ENCODE measurements at places on chromosomes 12 and 14.

DNA sequence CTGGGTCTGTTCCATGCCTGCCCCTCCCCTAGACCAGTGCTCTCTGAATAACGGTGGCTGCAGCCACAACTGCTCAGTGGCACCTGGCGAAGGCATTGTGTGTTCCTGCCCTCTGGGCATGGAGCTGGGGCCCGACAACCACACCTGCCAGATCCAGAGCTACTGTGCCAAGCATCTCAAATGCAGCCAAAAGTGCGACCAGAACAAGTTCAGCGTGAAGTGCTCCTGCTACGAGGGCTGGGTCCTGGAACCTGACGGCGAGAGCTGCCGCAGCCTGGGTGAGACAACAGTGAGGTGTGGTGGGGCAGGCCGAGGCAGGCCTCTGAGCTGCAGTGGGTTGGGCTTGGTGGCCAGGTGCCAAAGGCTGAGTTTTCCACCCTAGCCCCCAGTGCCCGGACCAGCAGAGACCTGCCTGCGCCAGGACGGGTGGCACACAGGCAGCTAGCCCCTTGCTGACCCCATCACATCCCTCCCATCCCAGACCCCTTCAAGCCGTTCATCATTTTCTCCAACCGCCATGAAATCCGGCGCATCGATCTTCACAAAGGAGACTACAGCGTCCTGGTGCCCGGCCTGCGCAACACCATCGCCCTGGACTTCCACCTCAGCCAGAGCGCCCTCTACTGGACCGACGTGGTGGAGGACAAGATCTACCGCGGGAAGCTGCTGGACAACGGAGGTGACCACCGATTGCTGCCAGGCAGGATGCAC lies 28.2 kb upstream of the LRP1-AS start:
- H3K27ac ChIP-seq: no peak overlapping the region
- H3K27me3 ChIP-seq: no peaks in the 10 kb centered on the region
- H3K4me1 ChIP-seq: no peaks in the 10 kb centered on the region
- peaks cover 49% of the 10 kb centered on the region for H3K36me3 ChIP-seq
- H3K4me3 ChIP-seq: no peak overlapping the region
- DNase-seq: peak; percentile 52

- H3K27ac ChIP-seq: no peak overlapping the region
- H3K27me3 ChIP-seq: peaks cover 14% of the 10 kb centered on the region
- no peak overlapping the region for H3K4me3 ChIP-seq
- H3K4me1 ChIP-seq: peaks cover 2% of the 10 kb centered on the region
- no peak for DNase-seq
Measured at GRCh38 chr12:12671850-12672660, 23.9 kb downstream of the GPR19 start.

- no peak for DNase-seq
- no peaks in the 10 kb centered on the region for H3K36me3 ChIP-seq
- no peak overlapping the region for H3K4me3 ChIP-seq
- no peaks in the 10 kb centered on the region for H3K4me1 ChIP-seq
- no peak overlapping the region for H3K27ac ChIP-seq
Measured at GRCh38 chr14:74593241-74593953, 18.6 kb downstream of the LTBP2 start.

GRCh38 chr14:103385929-103386712 lies 906 bp downstream of the MARK3 start:
- H3K36me3 ChIP-seq: no peaks in the 10 kb centered on the region
- no peaks in the 10 kb centered on the region for H3K4me1 ChIP-seq
- no peak overlapping the region for H3K27ac ChIP-seq
- no peak for DNase-seq
- H3K4me3 ChIP-seq: peak overlapping the region; percentile 64

GRCh38 chr14:67940486-67941455 lies 121.2 kb downstream of the RAD51B start:
- no peaks in the 10 kb centered on the region for H3K27me3 ChIP-seq
- no peak overlapping the region for H3K27ac ChIP-seq
- no peak overlapping the region for H3K4me3 ChIP-seq
- DNase-seq: no peak

- H3K36me3 ChIP-seq: no peaks in the 10 kb centered on the region
- H3K4me3 ChIP-seq: no peak overlapping the region
- DNase-seq: no peak
- H3K4me1 ChIP-seq: no peaks in the 10 kb centered on the region
- no peak overlapping the region for H3K27ac ChIP-seq
Measured at GRCh38 chr12:95848575-95849388, 10.0 kb upstream of the SNRPF start.

- H3K27ac ChIP-seq: no peak overlapping the region
- H3K4me3 ChIP-seq: no peak overlapping the region
- no peaks in the 10 kb centered on the region for H3K36me3 ChIP-seq
- no peaks in the 10 kb centered on the region for H3K27me3 ChIP-seq
Measured at GRCh38 chr14:60184146-60184904, 19.1 kb upstream of the DHRS7 start.

- H3K4me3 ChIP-seq: no peak overlapping the region
- H3K27me3 ChIP-seq: no peaks in the 10 kb centered on the region
- H3K36me3 ChIP-seq: no peaks in the 10 kb centered on the region
- H3K4me1 ChIP-seq: no peaks in the 10 kb centered on the region
Measured at GRCh38 chr12:44848703-44849085, 27.4 kb downstream of the NELL2 start.

GRCh38 chr12:64469455-64470142 lies 17.7 kb downstream of the TBK1 start:
- no peak overlapping the region for H3K4me3 ChIP-seq
- H3K36me3 ChIP-seq: peaks cover 2% of the 10 kb centered on the region

GRCh38 chr12:63989301-63989845 lies 144.9 kb downstream of the SRGAP1 start:
- no peak overlapping the region for H3K4me3 ChIP-seq
- no peaks in the 10 kb centered on the region for H3K36me3 ChIP-seq
- no peaks in the 10 kb centered on the region for H3K27me3 ChIP-seq

- H3K27ac ChIP-seq: no peak overlapping the region
- H3K27me3 ChIP-seq: no peaks in the 10 kb centered on the region
- H3K4me3 ChIP-seq: no peak overlapping the region
- H3K4me1 ChIP-seq: peaks cover 2% of the 10 kb centered on the region
- DNase-seq: no peak
Measured at GRCh38 chr12:68422956-68423574, 90.9 kb upstream of the MDM1 start.

- H3K27me3 ChIP-seq: no peaks in the 10 kb centered on the region
- no peak overlapping the region for H3K27ac ChIP-seq
- no peaks in the 10 kb centered on the region for H3K36me3 ChIP-seq
- no peak overlapping the region for H3K4me3 ChIP-seq
Measured at GRCh38 chr12:32069071-32069470, 37.6 kb upstream of the BICD1 start.

GRCh38 chr14:68527329-68527851 lies 265.5 kb downstream of the ZFP36L1 start:
- DNase-seq: no peak
- H3K27me3 ChIP-seq: no peaks in the 10 kb centered on the region
- H3K4me3 ChIP-seq: no peak overlapping the region
- no peaks in the 10 kb centered on the region for H3K36me3 ChIP-seq
- no peak overlapping the region for H3K27ac ChIP-seq

DNA sequence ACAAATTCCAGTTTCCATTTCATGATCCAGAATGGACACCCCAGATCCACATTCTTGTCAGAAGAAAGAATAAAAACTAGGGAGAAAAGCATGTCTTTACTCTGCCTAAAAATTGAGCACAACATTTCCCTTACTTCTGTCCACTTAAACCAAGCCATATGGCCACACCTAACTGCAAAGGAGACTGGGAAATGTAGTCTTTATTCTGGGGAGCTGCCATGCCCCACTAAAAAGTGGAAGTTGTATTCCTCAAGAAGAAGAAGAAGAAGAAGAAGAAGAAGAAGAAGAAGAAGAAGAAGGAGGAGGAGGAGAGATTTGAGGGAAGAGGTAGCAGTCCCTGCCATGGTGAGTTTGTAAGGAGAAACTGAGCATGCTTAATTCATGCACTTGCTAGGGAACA lies 84.5 kb downstream of the GPR65 start:
- DNase-seq: no peak
- no peaks in the 10 kb centered on the region for H3K27me3 ChIP-seq
- H3K27ac ChIP-seq: no peak overlapping the region
- H3K4me1 ChIP-seq: 0 out of 2 replicates have a peak, but pooled peaks cover 1% of the 10 kb centered on the region

DNA sequence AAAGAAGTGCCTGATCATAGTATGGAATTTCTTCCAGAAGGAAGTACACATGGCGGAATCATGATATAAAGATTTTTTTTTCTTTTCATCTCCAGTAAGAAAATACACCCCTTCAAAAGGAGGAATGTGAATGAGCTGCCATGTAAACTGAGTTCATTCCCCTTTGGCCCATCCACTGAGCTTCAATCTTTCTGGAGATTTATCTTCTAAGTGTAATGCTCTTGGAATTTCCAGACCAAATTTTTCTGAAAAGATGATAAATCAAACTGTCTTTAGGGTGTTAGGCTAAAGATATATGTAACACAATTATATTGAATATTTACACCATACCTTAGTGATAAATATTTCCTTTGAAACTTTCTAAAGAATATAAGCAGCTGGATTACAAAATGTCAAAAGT lies 5.2 kb downstream of the DCN start:
- no peak for DNase-seq
- H3K36me3 ChIP-seq: no peaks in the 10 kb centered on the region
- H3K4me3 ChIP-seq: no peak overlapping the region
- H3K4me1 ChIP-seq: no peaks in the 10 kb centered on the region

DNA sequence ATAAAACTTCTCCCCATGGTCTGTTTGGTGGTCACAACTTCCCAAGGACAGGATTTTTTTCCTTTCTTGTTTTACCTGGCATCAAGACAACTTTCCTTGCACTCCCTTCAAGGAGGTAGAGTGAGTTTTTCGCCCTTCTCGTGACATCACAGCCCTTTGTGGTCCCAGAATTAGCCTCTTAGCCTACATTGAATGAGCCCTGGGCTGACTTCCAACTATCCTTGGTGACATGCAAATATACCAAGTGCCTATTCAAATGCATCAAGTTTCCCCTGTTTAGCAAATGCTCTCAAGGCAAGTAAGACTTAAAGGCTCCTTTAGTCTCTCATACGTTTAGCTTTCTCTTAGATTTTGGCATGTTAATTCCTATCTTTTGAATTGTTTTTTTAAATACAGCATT lies 36.6 kb downstream of the TC2N start:
- no peak overlapping the region for H3K4me3 ChIP-seq
- H3K27ac ChIP-seq: no peak overlapping the region
- no peaks in the 10 kb centered on the region for H3K36me3 ChIP-seq

DNA sequence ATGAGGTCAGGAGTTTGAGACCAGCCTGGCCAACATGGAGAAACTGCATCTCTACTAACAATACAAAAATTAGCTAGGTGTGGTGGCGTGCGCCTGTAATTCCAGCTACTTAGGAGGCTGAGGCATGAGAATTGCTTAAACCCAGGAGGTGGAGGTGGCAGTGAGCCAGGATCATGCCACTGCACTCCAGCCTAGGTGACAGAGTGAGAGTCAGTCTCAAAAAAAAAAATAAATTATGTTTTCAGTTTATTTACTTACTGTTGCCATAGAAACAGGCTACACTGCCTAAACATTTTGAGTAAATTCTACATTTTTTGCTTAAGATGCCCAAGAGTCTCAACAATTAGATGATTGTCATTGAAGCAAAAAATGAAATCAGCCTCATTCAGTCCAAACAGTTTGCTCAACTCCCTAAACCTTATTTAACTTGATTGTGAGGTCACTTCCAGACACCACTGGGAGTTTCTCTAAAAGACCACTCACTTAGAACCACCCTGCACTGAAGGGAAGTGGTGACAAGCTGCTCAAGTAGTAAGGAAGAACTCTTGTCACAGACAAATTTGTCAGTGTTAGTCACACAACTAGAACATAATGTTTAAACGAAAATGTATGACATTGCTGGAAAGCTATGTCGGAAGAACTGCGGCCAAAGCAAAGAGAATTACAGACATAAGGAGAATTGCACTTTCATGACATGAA lies 9.8 kb upstream of the GNPNAT1 start:
- H3K36me3 ChIP-seq: no peaks in the 10 kb centered on the region
- no peak overlapping the region for H3K27ac ChIP-seq
- no peak for DNase-seq
- H3K4me1 ChIP-seq: no peaks in the 10 kb centered on the region

GRCh38 chr12:70721656-70722357 lies 84.6 kb upstream of the PTPRB start:
- H3K4me1 ChIP-seq: no peaks in the 10 kb centered on the region
- H3K36me3 ChIP-seq: no peaks in the 10 kb centered on the region
- no peaks in the 10 kb centered on the region for H3K27me3 ChIP-seq
- no peak overlapping the region for H3K27ac ChIP-seq
- no peak overlapping the region for H3K4me3 ChIP-seq

DNA sequence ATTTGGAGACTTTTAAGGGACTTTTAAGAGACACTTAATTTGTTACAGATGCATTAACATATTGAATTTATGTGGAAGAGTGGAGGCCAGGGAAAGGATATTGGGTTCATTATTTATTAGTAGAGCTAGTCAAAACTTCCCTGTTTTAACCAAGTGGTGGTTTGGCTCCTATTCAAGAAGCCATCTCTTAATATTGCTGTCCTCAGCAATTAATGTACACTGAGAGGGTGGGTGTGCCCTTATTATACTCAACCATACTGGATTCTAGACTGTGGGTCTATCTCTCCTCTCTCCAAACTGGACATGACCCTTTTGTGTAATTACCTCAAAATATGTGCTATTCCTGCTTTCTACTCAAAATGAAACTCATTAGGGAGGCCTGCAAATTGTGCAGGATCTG lies 398.7 kb upstream of the DDHD1 start:
- no peak overlapping the region for H3K27ac ChIP-seq
- no peaks in the 10 kb centered on the region for H3K4me1 ChIP-seq

DNA sequence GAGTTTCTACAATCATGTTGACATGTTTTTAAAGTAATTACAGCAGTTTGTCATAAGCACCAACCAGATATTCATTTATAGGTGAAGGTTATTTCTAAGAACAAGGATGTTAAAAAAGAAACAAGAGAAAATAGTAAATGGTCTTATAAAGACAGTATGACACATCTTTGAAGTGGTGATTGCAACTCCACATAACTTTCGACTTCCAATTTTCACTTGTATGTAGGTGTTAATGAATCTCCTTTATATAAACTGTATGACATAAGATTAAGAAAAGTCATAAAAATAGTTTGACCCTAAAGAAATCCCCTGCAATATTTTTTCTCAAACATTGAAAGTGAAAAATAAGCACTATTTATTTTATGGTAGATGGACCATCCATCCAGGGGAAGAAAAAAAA lies 144.8 kb upstream of the PTPRQ start:
- DNase-seq: no peak
- H3K36me3 ChIP-seq: no peaks in the 10 kb centered on the region
- no peaks in the 10 kb centered on the region for H3K4me1 ChIP-seq
- no peak overlapping the region for H3K4me3 ChIP-seq

GRCh38 chr14:94787092-94787491 lies 17.2 kb upstream of the GSC start:
- H3K27ac ChIP-seq: no peak overlapping the region
- no peak overlapping the region for H3K4me3 ChIP-seq
- H3K36me3 ChIP-seq: no peaks in the 10 kb centered on the region
- H3K4me1 ChIP-seq: no peaks in the 10 kb centered on the region

DNA sequence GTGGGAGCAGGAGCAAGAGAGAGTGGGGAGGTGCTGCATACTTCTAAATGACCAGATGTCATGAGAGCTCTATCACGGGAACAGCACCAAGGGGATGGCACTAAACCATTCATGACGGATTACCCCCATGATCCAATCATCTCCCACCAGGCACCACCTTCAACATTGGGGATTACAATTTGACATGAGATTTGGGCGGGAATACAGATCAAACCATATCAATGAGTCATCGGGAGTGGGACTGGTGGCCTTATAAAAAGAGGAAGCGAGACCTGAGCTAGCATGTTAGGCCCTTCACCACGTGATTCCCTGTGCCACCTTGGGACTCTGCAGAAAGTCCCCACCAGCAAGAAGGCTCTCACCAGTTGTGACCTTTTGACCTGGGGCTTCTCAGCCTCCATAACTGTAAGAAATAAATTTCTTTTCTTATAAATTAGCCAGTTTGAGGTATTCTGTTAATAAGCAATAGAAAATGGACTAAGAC lies 28.7 kb downstream of the COX8C start:
- H3K4me1 ChIP-seq: no peaks in the 10 kb centered on the region
- H3K27me3 ChIP-seq: no peaks in the 10 kb centered on the region
- no peak overlapping the region for H3K27ac ChIP-seq
- no peak for DNase-seq
- no peaks in the 10 kb centered on the region for H3K36me3 ChIP-seq
